Coronary artery (tissue), 2 donors: ENCODE measurements at places on chromosomes 13 and 19.
A peak's percentile ranks its signal among the peaks of the same experiment; 100 is the strongest.

DNA sequence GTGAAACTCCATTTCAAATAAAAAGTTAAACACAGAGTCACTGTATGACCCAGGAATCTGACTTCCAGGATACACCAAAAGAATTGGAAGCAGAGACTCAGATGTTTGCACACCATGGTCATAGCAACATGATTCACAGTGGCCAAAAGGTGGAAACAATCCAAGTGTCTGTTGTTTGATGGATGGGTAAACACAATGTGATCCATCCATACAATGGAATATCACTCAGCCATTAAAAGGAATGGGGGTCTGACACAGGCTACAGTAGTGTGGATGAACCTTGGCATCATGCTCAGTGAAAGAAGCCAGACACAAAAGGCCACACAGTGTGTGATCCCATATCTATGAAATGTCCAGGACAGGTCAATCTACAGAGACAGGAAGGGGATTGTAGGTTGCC lies 174.3 kb downstream of the PTPRS start:
- DNase-seq = no peak

- no peak for DNase-seq
These were observed 237.6 kb downstream of the LACC1 start for GRCh38 chr13:44117351-44117750.

GRCh38 chr13:35947315-35947714 lies 183.9 kb downstream of the DCLK1 start:
- DNase-seq = no peak

GRCh38 chr19:35019144-35019543 lies 11.1 kb upstream of the SCN1B start:
- DNase-seq = no peak

DNA sequence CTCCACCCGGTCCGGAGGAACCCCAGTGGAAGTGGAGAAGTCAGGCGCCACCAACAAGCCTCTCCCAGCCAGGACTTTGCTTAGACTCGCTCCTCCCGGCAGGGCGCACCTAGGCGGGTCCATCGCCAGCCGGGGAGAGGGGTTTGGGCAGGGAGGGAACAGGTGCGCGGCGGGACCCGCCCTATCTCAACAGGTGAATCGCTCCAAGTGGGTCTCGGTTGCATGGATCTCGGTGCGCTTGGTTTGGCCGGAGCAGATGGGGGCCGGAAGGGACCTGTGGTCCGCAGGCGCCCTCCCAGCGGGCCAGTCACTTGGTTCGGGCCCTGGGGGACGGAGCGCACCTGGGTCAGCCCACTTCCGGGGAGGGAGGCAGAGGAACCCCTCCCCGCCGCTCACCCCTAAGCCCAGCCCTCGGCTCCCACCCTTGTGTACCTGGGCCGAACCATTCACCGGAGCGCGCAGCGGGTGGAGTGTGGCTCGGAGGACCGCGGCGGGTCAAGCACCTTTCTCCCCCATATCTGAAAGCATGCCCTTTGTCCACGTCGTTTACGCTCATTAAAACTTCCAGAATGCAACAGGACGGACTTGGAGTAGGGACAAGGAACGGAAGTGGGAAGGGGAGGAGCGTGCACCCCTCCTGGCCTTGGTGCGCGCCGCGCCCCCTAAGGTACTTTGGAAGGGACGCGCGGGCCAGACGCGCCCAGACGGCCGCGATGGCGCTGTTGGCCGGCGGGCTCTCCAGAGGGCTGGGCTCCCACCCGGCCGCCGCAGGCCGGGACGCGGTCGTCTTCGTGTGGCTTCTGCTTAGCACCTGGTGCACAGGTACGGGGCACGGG lies at the start of gene LSR:
Gene LSR, plus strand, starts transcription at position 693 of the 836 bp plus-strand sequence. Its CDS starts 21 bp downstream, at position 714.
- DNase-seq = no peak

DNA sequence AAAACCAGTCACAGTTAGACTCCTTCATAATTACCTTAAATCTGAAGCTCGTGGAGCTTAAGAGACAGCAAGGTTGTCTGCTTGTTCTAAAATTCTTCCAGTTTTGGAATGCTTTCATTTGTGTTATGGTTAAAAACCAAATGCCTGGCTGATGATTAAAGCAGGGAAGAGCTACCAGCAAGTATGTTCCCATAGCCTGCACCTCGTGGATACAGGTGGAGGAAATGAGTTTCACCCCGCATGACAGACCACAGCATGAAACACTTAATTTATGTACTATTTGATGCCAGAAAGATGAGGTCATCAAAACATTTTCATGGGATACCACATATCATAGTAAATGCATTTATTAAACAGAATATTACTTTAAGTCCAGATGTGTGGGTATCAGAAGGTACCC lies 416 bp upstream of the DOCK9 start:
- no peak for DNase-seq

GRCh38 chr13:76016799-76017400 lies 380.8 kb downstream of the LMO7 start:
- DNase-seq = no peak

- no peak for DNase-seq
These were observed 473.2 kb downstream of the DCT start for GRCh38 chr13:94006296-94006695.

DNA sequence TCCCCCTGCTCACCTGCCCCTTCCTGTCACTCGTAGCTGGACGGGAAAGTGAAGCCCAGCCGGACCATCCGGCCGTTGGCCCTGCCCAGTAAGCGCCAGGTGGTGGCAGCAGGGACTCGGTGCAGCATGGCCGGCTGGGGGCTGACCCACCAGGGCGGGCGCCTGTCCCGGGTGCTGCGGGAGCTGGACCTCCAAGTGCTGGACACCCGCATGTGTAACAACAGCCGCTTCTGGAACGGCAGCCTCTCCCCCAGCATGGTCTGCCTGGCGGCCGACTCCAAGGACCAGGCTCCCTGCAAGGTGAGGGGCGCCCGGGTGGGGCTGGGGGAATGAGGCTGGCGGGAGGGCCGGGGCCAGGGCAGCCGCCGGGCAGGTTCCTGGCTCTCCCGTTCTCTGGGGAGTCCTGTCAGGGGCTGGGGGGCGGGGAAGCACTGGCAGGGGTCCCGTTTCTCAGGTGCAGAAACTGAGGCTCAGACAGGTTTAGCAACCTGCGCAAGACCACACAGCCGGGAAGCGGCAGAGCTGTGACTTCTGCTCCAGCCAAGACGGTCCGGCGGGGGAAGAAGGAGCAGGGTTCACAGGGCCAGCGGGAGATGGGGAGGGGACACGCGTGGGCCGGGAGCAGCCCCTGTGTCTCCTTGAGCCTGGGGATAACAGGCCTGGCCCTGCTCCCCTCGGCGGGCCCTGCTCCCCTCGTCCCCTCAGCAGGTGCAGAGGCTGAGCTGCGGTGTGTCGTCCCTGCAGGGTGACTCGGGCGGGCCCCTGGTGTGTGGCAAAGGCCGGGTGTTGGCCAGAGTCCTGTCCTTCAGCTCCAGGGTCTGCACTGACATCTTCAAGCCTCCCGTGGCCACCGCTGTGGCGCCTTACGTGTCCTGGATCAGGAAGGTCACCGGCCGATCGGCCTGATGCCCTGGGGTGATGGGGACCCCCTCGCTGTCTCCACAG lies 5.3 kb downstream of the GZMM start:
- no peak for DNase-seq

DNA sequence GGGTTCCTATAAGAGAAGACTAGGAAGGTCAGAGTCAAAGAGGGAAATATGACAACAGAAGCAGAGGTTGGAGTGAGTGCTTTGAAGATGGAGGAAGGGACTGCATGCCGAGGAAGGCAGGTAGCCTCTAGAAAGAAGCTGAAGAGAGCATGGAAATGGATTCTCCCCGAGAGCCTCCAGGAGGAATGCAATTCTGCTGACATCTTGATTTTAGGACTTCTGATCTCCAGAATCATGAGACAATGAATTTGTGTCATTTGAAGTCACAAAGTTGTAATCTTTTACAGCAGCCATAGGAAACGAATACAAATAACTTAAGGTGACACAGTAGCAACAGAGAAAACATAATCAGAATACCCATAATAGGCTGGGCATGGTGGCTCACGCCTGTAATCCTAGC lies 69.2 kb upstream of the UBAC2 start:
- DNase-seq = no peak

- DNase-seq = no peak
These were observed 6.7 kb downstream of the CLEC11A start for GRCh38 chr19:50729894-50730293.

DNA sequence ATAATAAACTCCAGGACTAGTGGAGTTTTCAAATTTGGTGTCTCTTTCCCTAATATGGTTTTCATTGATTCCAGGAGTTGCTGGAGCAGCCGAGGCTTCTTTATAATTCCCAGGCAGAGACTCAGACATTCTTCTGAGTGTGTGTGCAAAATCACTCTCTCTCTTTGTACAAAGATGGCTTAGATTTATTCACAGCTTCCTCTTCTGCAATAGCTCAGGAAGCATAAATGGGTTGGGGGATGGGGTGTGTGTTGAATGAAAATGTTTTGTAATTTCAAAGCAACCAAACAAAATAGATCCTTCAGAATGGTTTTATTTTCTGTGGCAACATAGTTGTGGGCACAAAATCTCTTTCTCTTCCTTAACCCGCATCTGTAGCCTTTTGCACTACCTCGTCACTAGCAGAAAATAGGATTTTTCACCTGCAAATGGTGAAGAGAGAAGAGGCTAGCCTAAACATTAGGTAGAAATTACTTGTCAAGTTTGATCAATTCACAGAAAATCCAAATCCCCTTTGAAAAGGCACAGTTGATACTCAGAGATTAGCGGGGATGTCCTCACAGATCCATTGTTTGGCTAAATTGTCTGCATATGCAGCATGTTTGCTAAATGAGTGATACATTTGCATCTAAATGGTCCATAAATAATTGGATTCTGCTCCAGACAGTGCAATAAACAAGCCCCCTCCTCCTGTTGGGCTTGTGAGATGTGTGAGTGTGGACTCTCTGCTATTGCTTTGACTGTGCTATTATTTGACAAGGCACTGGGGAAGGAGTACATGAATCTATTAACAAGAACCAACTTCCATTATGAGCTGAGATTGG lies 66.7 kb downstream of the CBY2 start:
- no peak for DNase-seq

- no peak for DNase-seq
These were observed 15.2 kb upstream of the ZNF543 start for GRCh38 chr19:57305056-57305455.

- no peak for DNase-seq
These were observed 2.7 kb downstream of the B3GNT3 start for GRCh38 chr19:17797424-17798201.

GRCh38 chr13:96533408-96533807 lies 443.5 kb downstream of the HS6ST3 start:
- no peak for DNase-seq

GRCh38 chr19:56751078-56751489 lies 79.5 kb upstream of the ZNF835 start:
- no peak for DNase-seq

GRCh38 chr19:43957891-43958290 lies 6.9 kb downstream of the ZNF221 start:
- no peak for DNase-seq

- DNase-seq = no peak
These were observed 82.5 kb downstream of the AKAP11 start for GRCh38 chr13:42354241-42355091.

GRCh38 chr19:27773318-27774094 lies 1439.4 kb downstream of the UQCRFS1 start:
- no peak for DNase-seq

DNA sequence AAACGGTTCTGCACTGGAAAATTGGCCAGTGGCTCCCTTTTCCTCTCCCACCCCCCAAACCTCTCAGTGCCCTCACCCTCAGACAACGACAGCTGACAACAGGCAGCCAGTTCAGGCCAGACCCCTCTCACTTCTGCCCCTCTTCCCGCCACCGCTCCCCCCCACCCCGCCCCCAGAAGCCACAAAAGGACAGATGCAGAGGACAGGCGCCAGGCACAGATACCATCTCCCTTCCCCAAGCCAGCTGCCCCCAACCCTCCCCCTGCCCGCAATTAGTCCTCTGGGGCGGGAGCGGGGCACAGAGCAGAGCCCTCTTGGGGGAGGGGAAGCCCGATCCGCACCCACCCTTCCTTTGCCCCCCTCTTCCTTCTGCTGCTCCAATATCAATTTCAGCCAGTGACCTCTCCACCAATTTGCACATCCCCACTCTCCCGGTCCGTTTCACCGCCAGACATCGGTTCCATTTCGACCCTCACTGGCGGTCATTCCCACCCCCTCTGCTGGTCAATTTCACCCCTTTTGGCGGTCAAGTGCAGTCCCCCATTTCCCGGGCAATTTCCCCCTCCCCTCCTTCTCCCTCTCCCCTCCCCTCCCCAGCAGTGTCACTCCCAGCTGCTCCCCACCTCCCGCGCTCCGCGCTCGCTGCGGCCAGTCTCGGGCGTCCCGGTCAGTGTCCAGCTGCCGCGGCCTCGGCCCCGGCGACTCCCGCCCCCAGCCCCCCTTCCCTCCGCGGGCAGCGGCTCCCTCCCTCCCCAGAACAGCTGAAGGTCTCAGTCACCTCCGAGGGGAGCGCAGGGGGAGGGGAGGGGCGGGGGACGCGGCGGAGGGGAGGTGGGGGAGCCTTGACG lies at the start of gene SHD:
Gene SHD, plus strand, starts transcription at position 848 of the 848 bp plus-strand sequence. CDS start 798 bp downstream, outside the sequence.
- no peak for DNase-seq

GRCh38 chr19:55641426-55642152 lies 787 bp downstream of the ZNF580 start:
- peak; percentile 72 for DNase-seq

- no peak for DNase-seq
These were observed 108.1 kb upstream of the GJB6 start for GRCh38 chr13:20340136-20340758.

DNA sequence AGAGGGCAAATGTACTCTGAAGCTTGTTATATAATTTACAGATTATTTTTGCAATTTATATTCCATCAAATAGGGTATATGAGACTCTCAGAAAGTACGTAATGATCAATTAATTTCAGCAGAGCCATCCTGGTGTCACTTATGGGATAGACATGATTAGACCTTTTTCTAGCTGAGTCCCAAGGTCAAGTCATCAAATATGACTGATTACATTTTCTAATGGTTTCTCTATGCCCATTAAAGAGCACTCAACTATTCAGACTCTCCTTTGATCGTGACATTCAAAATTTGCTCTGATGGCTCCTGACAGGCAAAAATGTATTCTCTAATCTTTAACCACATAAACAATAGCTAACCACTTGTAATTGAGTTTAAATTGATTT lies 469.2 kb downstream of the COG6 start:
- no peak for DNase-seq

DNA sequence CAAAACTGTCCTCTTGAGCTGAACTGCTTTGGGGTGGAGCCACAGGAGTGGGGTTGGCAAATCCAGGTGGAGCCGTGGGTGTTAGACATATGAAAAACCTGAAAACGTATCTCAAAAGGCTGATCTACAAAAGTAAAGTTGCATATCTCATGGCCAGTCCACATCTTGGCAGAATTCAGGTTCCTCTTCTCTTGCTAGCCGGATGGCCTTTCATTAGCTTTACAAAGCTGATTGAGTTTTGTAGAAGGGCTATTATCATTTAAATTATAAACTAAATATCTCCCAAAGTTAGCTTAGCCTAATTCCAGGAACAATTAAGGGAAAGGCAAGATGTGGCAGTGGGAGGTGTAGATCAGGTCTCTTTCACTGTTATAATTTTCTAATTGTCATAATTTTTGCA lies 1427.7 kb downstream of the EFNB2 start:
- DNase-seq = no peak
